Adipocyte (in vitro differentiated cells): ENCODE measurements at places on chromosomes 2 and 18.
A peak's percentile ranks its signal among the peaks of the same experiment; 100 is the strongest.

DNA sequence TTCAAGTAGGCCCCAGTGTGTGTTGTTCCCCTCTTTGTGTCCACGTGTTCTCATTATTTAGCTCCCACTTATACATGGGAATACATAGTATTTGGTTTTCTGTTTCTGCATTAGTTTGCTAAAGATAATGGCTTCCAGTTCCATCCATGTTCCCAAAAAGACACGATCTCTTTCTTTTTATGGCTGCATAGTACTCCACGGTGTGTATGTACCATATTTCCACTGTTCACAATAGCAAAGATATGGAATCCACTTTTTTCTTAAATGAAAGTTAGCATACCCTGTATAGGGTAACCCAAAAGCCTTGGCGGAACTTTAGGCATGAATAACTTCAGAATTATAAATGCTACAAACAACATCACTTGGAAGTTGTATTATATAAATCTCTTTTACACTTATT is 83.4 kb upstream of the NDUFV2 start:
- DNase-seq, result no peak

- DNase-seq, result no peak
Measured at GRCh38 chr2:239431536-239431935, 30.7 kb upstream of the HDAC4 start.

DNA sequence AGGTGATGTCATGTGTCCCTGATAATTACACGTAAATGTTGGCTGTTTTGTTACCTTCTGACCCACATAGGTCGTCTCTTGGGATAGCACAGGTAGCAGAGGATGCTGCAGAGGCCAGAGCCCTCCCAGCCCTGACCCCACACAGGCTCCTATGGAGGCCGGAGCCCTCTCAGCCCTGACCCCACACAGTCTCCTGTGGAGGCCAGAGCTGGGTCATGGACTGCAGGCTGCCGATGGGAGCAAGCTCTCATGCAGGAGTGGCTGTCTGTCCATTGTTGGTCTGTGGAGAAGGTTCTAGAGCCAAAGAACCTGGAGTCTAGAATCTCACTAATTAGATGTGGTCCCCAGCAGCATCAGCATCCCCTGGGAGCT is 155.5 kb downstream of the LDLRAD4 start:
- DNase-seq, result no peak

- no peak for DNase-seq
Measured at GRCh38 chr2:7013471-7014160, 96.4 kb downstream of the RNF144A start.

DNA sequence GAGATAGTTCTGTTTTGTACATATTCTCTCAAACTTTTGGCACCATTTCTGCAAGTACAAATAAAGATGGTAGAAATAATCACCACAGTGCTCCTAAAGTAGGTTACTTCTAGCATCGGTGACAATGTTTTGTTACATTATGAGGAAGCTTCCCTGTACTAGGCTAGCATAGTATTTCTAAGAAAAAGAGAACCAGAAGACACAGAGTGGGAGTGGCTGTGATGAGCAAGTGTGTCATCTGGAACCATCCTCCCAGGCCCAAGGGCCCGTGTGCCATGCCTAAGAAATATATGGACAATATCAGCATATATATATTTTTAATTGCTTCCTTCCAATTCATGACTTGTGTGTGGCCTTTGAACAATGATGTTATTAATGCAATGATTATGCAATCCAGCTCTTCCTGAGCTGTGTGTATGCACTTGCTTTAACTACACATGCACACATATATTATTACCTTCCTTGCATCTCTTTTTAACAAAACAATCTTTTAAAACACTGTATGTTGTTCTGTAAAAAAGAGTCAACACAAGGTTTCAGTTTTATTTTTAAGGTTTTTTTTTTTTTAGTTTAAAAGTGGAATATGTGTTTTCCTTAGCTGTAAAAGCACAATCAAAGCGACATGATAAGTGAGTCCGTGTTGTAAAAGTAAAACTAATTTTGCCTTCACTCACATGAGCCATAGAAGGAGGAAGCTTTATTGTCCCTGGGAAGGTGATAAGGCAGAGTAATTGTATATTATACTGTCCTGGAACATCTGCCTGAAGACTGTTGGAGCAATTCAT is 303.9 kb downstream of the ZNF407 start:
- DNase-seq, result no peak

DNA sequence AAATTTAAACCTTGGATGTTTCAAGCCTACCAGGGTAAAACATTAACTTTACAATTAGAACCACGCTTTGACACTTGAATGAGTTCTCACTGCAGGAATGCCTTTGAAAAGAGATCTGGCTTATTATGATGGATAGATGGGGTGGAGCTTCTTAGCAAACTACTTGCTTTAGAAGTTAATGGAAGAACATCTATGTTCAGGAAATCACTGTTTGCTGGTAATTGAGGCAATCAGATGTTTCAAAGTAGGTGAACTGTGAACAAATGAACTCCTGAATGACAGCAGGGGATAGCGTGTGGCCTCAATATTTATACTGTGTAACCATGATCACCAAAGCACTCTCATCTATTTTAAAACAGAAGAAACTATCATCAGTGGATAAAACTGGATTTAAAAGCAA is 383.6 kb downstream of the PIK3C3 start:
- DNase-seq, result no peak

DNA sequence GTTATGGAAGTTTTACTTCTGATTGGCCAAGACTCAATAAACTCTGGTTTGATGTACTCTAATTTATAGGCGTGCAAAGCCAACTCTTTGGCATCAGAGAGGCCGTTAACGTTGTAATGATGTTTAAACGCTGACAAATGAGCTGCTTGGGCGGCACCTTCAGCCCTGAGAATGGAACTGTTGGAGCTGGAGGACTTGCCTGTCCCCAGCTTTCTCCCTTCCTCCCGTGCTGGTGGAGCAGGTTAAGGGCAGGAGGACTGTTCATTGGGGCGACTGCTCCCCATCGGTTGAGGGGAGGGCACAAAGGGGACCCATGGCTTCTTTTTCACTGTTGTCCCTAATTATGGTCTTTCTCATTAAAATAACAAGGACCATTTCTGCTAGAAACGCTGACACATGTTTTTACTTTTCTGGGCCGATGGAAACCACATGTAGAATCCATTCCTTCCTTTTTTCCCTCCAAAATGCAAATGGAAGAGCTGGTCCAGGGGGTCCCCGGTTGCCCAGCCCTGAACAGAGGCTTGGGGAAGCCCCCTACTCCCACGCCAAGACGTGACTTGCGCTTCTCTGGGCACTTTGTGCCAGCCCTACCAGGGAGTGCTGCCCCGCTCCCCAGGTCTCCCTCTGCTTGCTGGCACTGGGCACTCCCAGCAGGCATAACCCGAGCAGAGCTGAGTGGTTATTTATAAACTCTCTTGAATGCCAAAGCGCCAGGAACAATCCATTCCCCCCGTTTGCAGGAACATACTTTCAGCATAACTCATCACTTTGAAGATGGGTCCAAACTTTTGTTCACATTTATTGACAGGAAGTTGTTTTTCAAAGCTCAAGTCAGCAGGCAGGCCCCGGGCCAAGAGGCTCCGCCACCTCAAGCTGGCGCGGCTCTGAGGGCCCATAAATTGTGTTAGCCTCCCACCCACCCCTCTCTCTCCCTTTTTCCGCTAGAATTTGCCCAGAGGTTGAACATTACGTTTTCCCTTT is 170.1 kb downstream of the ASB1 start:
- peak; percentile 92 for DNase-seq

DNA sequence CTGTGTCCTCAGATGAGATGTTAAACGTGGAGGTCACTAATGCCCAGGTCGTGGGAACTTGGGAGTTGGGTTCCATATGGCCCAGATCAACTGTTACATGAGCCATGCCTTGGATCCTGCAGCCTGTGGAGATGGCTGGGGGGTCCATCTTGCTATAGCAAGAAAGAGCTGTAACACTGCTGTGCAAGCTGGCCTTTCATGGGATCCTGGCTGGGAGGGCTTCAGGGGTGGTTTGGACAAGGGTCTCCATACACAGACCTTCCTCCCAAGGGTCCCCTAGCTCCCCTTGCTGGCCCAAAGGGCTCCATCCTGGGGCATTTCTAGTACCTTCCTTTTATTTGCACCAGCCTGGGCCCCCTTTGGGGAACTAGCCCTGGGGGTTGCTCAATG is 337.7 kb downstream of the DYSF start:
- no peak for DNase-seq

GRCh38 chr2:30346471-30347169 is 100.4 kb upstream of the LCLAT1 start:
- DNase-seq, result no peak

- no peak for DNase-seq
Measured at GRCh38 chr2:9150568-9150900, 56.1 kb upstream of the ASAP2 start.

DNA sequence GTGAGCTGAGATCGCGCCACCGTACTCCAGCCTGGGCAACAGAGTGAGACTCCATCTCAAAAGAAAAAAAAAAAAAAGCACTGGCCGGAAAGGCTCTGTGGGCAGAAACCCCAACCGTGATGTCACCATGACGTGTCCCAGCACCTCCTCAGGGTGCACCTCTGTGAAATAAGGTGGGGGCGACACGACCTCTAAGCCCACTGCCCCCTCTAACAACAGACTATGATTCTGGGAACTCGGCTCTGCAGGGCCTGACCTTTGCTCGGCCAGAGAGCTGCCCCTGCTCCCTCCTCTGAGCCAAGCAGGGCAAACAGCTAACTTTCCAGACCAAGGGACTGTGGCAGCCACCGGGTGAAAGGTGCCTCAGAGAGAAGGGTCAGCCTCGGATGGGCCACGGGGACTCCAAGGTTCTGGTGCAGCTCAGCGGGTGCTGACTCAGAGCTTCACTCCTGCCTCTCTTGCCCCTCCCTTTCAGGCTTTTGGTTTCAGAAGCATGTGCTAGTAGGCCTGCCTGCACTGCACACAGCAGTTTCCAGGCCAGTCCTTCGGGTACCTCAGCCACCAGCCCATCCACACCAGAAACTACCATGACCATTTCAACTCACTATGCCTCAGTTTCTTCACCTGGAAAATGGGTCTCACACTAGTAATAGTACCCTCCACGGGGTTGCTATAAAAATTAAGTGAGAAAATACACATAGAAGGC is 8.0 kb downstream of the TMBIM1 start:
- peak; percentile 85 for DNase-seq

DNA sequence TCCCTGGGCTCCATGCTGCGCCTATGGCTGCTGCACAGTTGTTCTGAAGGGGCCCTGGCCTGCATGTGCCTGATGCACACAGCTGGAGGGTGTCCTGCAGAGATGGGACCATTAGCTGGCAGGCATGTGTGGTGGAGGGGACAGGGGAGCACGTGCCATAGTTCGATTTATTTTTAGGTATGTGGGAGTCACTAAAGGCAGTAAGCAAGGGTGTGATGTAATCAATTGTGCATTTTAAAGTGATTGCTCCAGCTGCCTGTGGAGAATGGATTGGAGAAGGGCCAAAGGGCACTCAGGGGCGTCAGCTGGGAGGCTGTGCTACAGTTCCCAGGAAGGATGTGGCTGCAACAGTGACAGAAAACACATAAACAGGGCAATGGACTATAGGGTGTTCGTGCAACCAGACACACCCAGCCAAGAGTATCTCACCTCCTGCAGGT is 205.1 kb downstream of the ARL4C start:
- peak; percentile 51 for DNase-seq

DNA sequence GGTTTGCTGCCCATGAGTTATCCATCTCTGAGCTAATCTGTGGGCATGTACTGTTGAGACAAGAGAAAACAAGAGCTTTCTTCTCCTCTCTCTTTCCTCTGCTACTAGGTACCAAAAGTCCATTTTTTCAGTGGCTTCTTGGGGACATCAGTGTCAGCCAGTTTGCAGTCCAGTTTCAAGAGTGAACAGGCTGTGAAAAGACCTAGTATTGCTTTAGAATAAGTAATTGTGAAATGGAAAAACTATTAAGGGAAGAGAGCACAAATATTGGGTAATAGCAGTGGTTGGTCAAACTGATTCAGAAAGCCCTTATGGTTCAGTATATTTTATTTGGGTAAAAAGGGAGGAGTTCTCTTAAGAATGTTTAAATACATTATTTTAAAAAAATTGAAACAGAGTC is 33.0 kb upstream of the MEP1B start:
- no peak for DNase-seq

- no peak for DNase-seq
Measured at GRCh38 chr2:239605976-239606375, 205.2 kb upstream of the HDAC4 start.

GRCh38 chr2:224056889-224057288 is 17.8 kb upstream of the SERPINE2 start:
- DNase-seq, result no peak

- no peak for DNase-seq
Measured at GRCh38 chr2:62200291-62200841, 4.5 kb downstream of the B3GNT2 start.

GRCh38 chr2:176944998-176945397 is 267.6 kb upstream of the HNRNPA3 start:
- DNase-seq, result no peak

DNA sequence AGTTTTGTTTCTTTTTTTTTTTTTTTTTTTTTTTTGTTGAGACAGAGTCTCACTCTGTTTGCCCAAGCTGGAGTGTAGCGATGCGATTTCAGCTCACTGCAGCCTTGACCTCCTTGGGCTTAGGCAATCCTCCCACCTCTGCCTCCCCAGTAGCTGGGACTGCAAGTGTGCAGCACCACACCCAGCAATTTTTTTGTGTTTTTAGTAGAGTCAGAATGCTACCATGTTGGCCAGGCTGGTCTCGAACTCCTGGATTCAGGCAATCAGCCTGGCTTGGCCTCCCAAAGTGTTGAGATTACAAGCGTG is 8.2 kb downstream of the ITGA6 start:
- no peak for DNase-seq

GRCh38 chr2:50385349-50385748 is 646.6 kb downstream of the NRXN1 start:
- DNase-seq, result no peak

GRCh38 chr2:229922449-229923386 is at the start of gene FBXO36:
FBXO36 (plus strand) TSS chr2:229922503; CDS start chr2:229922514, 11 bp downstream.
- peak; percentile 92 for DNase-seq

- DNase-seq, result no peak
Measured at GRCh38 chr2:37721201-37721560, 49.7 kb upstream of the CDC42EP3 start.

DNA sequence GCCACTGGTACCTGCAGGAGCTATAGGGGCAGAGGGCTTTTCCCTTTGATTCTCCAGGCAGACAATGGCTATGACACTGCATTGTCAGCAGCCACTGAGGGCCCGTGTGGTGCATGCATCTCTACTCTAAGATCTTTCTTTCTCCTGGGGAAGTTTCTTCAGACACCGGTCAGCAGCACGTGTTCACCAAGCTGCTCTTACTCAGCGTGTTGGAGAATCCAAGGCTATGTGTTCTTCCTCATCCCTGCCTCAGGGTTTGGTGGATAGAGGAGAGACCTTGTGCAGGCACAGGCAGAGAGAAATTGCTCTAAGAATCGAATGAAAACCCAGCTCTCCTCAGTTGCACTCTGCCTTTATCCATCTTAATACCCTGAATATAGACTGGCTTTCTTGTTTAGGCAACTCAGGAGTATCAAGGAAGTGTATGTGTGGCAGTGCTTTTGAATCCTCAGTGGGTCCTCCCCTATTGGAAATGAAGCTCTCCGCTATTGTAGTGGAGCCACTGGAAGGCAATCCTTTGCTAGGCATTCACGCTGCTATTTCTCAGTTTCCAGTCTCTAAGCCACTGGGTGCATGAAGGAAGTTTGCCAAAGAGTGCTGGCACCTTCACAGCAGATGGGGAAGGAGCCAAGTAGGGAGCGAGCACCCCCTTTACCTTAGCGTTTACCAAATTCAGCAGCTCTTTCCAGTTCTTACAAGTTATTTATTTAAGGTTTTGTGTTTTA is 86.9 kb upstream of the EML6 start:
- no peak for DNase-seq

- peak; percentile 77 for DNase-seq
Measured at GRCh38 chr2:229780856-229781773, 66.8 kb upstream of the DNER start.
